ENCODE measurements at places on chromosomes 5 and 9.

GRCh38 chr5:761854-762710 lies 22.4 kb downstream of the ZDHHC11B start:
- no peak for DNase-seq

DNA sequence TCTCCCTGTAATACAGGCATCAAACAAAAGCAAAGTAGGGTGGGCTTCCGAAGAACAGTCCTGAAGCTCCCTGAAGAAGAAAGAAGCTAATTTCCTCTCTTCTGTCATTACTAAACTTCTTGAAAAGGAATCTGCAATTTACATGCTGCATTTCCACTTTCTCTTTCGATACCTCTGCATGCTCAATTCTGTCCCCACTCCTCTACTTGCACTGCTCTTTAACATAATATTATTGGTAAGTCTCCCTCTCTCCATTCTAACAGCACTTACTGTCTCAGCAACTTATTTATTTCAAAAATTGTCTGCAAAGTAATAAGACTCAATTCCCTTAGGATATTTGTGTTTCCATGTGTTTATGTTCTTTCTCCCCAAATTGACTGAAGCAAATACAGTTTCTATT lies 3.9 kb upstream of the PLPP1 start:
- DNase-seq = no peak

- DNase-seq = no peak
Observed at GRCh38 chr5:89930591-89931392, 478.8 kb downstream of the CETN3 start.

GRCh38 chr5:178126556-178126955 lies 4.3 kb upstream of the RMND5B start:
- DNase-seq = no peak

DNA sequence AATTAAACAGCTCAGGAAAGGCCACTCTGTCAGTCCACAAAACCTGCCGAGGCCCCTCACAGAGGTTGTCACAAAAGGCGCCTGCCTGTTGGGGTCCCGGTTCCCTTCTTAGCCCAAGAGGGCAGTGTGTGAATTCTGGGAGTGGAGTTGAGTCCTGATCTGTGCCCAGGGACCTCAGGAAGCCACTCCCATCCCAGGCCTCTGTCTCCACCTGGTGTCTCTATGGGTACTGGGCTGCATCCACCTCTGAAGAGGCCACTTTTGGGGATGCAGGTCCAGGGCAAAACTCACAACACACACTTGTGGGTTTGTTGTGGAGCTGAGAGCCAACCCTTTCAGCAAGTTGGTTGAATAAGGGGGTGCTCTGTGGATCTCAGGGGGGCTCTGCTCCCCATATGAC lies 74.3 kb upstream of the STXBP1 start:
- no peak for DNase-seq

GRCh38 chr5:10442576-10442975 lies 897 bp downstream of the ROPN1L start:
- DNase-seq = no peak

DNA sequence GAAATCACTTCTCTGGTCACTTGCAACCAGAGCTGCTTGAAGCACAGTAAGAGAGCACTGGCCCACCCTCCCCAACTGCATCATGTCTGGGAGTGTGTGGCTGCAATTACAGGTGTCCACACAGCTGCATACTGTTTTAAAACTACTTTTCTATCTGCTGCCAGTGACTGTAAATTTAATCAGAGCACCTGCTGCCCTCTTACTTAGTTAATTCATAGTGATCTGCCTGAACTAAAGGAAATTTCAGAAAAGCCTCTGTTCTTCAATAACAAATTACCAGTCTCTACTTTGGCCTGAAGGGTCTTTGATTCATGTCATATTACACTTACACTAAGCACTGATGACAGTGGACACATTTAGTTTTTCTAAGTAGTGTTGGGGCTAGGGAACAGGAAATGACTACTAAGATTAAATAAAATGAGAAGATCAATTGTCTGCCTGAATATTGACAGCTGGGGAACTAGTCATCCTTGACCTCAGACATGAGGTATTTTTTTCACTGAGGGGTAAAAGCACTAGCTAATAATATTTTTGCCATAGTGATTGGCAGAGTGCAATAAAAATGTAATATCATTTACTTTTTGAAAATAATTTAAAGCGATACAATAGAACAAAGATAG lies 788.9 kb upstream of the GRAMD2B start:
- DNase-seq = no peak

- DNase-seq = no peak
Observed at GRCh38 chr5:161548487-161549094, 2.1 kb upstream of the GABRB2 start.

DNA sequence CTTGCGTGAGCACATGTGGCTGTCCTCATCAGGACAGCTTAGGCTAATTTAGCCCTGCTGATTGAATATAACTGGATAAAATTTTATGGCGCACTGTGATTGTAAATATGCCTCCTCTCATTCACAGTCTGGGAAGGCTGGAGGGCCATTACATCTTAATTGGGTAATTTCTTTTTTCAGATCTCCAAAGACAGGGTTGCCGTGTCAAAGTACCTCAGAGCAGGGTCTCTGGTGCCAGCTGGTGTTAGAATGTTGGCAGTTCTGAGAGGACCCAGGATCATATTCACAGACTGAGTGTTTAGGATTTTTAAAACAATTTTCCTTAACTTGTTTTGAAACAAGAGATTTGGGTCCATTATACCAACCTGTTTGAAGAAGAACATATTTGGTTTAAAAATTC lies 455.7 kb upstream of the TLE4 start:
- no peak for DNase-seq

DNA sequence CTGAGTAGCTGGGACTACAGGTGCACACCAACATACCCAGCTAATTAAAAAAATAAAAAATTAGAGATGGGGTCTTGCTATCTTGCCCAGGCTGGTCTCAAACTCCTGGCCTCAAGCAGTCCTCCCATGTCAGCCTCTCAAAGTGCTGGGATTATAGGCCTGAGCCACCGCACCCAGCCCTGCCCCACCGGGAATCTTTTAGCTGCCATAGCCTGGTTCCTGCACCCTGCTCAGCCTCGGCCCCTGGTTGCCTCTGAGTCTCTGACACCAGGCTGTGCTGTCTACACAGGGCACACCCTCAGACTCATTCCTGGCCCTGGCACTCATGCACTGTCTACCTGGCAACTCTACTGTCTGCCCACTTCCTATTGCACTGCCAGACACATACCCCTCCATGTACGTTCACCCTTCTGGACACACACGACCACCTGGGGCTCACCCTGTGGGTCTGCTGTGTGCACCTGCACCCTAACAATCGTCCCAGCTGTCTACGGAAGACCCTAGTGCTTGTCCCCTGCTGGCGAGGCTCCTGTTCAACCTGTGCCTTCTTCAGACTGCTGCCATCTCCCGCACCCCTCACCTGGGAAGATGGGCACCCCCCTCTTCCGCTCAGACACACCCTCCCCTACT lies 1.4 kb downstream of the PROP1 start:
- no peak for DNase-seq

DNA sequence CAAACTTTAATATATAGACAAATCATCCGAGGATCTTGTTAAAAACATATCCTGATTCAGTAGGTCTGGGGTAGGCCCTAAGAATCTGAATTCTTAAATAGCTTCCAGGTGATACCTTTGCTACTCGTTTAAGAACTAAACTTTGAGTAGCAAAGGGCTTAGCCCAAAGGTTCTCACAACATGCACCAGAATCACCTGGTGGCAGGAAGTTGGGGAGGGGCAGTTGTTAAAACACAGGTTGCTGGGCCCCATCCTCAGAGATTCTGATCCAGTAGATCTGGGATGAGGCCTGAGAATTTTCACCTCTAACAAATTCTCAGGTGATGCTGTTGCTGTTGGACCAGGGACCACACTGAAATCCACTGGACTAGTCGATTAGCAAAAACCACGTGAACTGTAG lies 20.0 kb upstream of the RGMB start:
- DNase-seq = no peak

GRCh38 chr5:128920345-128921215 lies 44.7 kb upstream of the SLC27A6 start:
- DNase-seq = no peak

DNA sequence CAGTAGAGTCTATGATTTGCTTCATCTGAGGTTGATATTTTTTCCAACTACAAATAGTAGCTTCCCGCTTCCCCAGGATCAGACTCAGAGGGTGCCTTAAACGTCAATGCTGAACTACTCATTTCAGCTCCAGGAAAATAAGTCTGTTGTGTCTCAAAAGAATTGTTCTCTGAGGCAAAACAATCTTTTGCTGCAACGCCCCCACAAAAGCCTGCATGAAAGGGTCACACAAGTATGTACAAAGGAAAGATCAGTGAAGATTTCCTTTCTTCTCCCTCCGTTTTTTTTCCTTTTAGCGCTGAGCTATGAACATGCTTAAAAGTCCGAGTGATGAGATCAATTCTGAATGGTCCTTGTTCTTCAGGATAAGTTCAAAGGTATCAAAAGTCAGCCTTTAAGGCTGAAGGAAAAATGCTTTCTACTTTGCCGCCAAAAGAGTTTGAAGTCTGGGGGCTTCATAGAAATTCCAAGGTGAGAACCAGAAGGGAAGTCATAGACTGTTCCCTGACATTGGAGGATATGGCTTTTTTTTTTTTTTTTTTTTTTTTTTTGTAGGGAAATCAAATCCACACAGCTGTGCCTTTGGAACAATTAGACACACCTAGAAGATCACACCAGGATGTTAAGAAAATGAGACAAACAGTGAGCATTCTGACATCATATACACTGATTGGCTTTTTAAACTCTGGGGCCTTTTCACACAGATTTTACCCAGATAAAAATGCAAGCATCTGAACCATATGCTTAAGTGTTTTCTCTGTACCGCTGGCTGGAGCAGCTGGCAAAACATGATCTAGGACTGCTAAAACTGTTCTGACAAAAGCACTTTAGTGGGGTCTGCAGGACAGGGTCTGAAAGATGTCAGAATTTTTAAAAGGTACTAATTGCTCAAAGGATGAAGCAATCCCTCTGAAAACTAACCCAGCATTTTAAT lies 329.3 kb downstream of the ENC1 start:
- DNase-seq = no peak

- no peak for DNase-seq
Observed at GRCh38 chr9:113957351-113957750, 81.2 kb downstream of the ZNF618 start.

DNA sequence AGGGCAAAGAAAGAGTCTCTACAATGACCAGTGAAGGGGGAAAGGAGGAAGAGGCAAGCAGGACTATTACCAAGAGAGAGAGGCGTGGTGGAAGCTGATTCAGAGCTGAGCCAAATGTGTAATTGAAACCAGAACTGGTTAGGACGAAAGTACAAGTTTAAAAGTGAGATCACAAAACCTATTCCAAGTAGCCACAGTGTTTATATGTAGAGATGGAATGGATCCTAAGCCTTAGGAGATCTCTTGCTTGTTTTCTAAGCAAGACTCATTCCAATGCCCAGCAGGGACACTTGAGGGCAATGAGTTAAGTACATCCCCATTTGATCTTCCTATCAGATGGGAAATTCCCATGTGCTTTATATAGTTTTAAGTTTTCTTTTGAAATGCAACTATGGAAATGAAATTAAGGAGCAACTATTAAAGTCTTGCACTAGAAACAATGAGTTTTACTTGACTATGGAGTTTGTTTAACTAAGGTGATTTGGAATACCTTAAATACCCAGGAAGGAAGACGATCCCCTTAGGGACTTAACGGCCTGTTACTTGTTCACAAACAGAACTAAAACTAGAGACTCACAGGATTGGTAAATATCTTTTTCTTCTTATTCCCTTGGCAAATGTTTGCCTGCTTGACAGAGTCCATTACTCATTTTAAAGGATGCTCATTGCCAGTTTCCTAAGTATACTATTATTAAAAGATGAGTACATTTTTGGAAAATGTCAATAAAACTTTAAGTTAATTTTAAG lies 51.1 kb upstream of the SNX2 start:
- no peak for DNase-seq

- no peak for DNase-seq
Observed at GRCh38 chr5:1118231-1118698, 6.4 kb upstream of the SLC12A7 start.

GRCh38 chr9:125428060-125428901 lies 166.7 kb downstream of the GAPVD1 start:
- peak; percentile 29 for DNase-seq

GRCh38 chr5:31096238-31096865 lies 97.1 kb upstream of the CDH6 start:
- no peak for DNase-seq

- no peak for DNase-seq
Observed at GRCh38 chr5:149682532-149683075, 47.5 kb upstream of the PPARGC1B start.

DNA sequence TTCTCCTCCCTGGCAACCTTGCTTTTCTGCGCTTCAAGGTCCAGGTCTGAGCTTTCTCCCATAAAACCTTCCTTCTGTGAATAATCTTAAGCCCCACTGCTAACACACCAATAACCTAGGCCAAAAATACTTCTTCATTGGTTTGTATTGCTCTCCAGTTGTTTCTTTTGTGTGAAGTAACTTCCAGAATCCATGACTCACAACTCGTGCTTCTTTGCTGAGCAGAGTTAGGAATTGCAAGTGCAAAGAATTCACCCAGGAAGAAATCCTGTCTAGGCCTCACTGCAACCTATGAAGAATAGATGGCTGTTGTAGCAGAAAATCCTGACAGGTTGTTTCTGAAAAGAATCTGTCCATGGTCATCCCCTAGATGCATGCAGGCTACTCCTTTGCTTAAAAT lies 295.7 kb downstream of the MED10 start:
- DNase-seq = no peak

DNA sequence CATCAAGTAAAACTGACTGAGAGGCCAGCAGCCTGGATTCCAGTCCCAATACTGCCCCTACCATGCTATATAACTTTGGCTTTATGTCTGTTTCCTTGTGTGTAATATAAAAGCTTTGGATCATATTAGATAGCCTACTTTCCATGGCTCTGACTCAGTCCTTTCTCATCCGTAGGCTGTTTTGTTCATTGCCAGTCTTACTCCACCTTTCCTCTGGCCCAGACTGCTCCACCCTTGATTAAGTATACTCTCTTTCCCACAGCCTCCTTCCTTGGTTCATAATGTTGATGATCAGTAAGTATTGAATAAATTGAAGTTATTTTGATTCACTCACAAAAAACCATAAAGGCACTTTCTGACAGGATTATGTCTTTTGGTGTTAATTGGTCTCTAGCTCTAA lies 1.5 kb upstream of the MRPS30 start:
- no peak for DNase-seq

DNA sequence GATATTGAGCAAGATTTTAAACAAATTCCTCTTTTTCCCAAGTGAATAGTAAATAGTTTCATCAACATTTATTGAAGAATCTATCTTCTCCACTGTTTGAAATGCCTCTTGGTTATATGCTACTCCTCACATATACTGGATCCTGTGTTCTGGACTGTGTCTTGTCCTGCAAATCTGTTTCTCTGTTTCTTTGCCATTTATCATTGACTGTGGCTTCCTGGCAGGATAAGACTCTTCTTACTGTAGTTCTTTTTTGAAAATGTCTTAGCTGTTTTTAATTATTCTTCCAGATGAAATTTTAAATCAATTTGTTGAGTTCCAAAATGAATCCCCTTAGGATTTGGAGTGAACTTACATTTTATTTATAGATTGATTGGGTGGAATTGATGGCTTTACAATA lies 27.8 kb downstream of the RALGPS1 start:
- no peak for DNase-seq
